ENCODE measurements at places on chromosomes 4 and X. TPM values are rescaled to one million over a fixed set of nuclear protein-coding genes. Genes with fewer than 3 reads are reported as not detected.

- no peak for DNase-seq
Measured at GRCh38 chrX:111857534-111858060, 18.4 kb upstream of the TRPC5OS start.

GRCh38 chr4:17713779-17714178, 67.6 kb downstream of the FAM184B start:
- no peak for DNase-seq

Gene ZMAT1
- polyA plus RNA-seq: 18.4 TPM

DNA sequence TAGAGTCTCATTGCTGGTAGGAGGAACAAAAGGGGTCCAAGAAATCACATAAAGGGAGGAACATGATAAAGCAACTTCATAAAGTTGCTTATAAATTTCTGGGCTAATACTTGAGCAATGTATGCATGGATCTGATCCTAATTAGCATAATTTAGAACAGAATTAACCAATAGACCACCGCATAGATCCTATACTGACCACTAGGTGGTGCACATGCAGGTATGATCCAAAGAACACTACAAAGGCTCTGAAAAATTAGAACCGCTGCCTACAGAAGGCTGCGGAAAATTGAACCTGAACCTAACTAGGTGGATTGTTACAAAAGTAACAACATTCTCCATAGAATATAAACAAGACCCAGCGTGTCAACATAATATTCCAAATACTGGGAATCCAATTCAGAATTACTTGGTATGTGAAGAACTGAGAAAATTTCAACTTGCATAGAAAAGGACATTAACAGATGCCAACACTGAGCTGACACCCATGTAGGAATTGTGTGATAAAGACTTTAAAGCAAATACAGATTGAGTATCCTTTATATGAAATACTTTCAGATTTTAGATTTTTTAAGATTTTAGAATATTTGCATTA, 23.3 kb downstream of the BRCC3 start:
- DNase-seq: peak; percentile 2

Gene FGF16
- not detected for polyA plus RNA-seq

DNA sequence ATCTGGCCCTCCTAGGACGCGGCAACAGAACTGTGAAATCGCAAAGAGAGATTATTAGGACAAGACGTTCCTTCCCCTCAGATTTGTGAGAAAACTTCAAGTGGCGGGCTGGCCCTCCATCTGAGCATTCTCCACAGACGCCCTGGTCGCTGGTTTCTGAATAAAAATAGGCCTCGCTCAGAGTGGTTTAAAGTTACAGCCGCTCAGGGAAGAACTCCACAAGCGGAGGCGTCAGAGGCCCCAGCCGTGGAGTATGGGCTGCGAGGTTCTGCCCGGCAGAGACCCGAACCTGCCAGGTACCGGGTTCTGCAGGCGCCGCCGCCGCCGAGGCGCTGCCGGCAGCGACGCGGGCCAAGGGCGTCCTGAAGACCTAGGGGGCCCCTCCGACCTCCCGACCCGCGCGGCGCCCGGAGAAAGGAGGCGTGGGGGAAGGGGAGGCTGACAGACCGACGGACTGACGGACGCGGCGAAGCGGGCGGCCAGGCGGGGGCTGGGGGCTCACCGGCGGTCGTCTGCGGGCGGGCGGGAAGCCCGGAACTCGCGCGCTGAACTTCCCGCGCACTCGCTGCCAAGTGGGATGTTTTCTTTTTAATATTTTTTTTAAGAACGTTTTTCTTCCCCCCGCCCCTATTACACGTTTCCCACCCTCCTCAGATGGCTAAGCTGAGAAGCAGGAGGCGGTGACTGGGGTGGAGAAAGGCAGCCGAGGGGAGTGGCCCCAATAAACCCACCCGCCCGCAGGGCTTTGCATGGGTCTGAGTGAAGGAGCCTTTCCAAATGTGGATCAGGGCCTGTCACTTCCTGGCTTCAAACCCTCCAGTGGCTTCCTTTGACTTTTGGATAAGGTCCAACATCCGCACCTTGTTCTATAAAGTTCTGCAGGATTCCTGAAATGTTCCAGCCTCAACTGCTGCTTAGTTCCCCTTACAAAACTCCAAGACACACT, at the start of gene PABPC4L:
Gene PABPC4L (minus strand): TSS at position 574 of the 946 bp plus-strand sequence. CDS start 770 bp downstream, outside the sequence.
- peak; percentile 58 for DNase-seq

DNA sequence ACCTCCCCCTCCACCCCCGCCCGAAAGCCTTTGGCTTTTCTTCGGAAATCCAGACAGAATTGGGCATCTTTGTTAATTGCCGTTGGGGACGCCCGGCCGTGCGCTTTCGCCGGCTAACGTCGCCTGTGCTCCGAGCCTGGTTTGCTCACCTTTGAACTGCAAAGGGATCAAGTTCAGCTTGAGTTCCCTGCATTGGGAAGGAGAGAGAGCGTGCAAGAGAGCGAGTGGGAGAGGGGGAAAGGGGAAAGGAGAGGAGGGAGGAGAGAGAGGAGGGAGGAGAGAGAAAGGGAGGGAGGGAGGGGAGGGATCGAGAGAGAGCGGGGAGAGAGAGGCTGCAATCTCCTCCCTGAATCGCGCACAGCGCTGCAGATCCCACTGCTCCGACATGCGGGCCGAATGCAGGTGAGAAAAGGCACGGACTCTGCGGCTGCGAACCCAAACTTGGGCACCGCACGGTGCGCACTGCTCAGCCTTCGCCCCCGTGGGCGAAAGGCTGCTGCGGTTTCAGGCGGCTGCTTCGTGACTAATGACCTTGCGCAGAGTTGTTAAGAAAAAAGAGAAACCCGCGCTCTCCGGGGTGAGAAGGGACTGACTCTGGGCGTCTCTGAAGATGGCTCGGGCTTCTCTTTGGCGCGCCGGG, at the start of gene PCDH7:
Gene PCDH7 (plus strand): TSS at position 349 of the 640 bp plus-strand sequence. CDS start 1,054 bp downstream, outside the sequence.
- peak; percentile 69 for DNase-seq

DNA sequence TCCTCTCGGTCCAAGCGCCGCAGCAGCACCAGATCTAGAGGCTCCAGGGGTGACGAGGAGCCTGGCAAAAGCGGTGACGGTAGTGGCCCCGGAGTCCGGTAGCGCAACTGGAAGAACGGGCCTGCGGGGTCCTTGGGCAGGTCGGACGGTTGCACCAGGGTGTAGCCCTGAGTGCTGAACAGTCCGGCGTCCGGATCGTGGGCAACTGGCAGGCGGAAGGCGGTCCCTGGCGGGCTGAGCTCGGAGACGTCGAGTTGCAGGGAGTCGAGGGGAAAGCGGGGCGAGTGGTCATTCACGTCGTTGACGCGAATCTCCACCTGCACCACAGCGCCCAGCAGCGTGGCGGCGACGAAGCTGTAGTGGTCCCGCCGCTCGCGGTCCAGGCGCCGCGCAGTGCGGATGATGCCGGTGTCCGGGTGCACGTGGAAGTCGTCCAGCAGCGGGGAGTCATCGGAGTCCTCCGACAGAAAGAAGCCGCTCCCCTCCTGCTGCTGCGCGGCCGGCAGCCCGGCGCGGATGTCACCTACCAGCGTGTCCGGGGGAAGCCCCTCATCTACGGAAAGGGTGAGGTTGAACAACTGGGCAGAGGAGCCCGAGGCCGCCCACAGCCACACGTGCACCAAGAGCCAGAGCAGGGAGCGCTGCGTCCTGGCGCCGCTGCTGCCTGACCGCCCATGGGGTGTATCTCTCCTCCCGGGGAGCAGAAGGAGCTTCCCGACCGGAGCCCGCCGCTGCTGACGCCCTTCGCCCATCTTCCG, 837 bp downstream of the DCHS2 start:
- peak; percentile 55 for DNase-seq

GRCh38 chr4:84498935-84499623, at the start of gene NKX6-1:
Gene NKX6-1 (minus strand): TSS chr4:84499292. CDS start chr4:84498228, 1,064 bp downstream.
- peak; percentile 55 for DNase-seq

Gene STBD1
- polyA plus RNA-seq: 15.0 TPM

DNA sequence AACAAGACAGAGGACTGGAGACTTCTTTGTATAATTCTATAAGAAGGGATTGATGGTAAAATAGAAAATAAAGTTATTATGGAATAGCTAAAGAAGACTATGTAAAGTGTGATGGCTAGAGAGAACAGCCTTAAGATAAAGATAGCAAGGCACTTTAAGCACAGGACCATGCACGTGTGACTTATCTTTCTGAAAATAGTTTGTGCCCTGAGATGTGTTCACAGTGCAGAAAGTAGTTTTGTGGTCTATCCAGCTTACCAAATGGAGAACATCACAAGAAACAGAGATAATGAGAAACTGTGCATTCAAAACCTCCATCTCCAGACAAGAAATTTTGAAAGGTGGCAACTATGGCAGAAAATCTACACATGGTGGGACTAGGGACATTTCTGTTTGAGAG, 213.3 kb downstream of the PARM1 start:
- DNase-seq: no peak

Gene EDA2R
- polyA plus RNA-seq: 0.43 TPM

GRCh38 chr4:117825600-117825999, 208.7 kb upstream of the NDST3 start:
- no peak for DNase-seq

GRCh38 chr4:100984901-100985300, 362.4 kb downstream of the PPP3CA start:
- DNase-seq: no peak

GRCh38 chr4:12615822-12616221, 868.3 kb downstream of the RAB28 start:
- no peak for DNase-seq

DNA sequence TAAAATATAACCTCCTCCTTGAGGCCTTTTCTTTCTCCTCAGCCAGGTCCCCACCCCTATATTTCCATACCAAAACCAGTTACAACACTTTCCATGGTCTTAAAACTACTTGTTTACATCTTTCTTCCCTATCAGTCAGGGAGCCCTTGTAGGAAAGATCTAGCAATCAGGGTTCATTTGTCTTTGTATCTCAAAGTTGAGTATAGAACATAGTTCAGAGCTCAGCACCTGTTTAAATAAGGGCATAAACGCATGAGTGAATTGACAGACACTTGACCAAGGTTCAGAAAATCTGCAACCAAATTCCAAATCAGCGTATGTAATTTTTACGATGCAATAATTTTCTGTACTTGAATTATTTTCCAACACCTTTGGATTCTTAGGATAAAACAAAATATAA, 352.2 kb upstream of the MAGEB16 start:
- no peak for DNase-seq

Gene OPRPN
- polyA plus RNA-seq: not detected

GRCh38 chr4:13484749-13485221, 645 bp upstream of the RAB28 start:
- DNase-seq: no peak

Gene FGF13
- 32.9 TPM for polyA plus RNA-seq

DNA sequence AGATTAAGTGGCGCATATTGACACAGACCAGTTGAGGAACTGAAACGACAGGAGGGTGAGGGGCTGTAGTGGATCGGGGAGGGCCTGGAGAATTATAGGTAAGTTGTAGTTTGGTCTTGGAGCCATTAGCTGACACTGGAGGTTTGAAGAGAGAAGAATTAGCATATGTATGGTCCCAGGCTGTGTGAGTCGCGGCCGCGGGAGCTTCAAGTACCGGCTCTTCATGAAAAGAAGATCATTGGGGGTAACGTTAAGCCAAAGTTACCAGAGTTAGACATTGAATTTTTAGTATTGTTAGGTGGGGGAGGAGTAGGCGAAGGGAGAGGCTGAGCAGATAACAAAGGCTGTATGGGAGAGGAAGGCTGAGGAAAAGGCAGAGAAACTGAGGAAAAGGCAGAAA, 56.5 kb downstream of the ZNF674 start:
- DNase-seq: no peak

DNA sequence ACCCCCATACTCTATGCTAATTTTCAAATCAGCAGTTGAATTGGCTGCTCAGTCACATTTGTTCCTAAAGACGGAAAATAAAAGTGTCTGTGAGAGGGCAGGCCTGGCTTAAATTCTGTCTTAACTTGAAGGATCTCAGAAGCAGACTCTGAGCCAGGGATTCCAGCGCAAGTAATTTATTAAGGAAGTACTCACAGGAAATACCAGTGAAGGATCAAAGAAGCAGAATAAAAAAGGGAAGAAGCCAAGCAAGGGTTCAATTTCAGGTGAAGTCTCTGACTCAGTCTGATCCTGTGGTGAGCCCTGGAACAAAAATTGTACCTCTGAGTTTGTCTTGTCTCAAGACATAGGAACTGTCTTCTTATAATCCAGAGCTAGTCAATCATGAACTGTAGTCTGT, 52.2 kb downstream of the IL1RAPL1 start:
- no peak for DNase-seq

DNA sequence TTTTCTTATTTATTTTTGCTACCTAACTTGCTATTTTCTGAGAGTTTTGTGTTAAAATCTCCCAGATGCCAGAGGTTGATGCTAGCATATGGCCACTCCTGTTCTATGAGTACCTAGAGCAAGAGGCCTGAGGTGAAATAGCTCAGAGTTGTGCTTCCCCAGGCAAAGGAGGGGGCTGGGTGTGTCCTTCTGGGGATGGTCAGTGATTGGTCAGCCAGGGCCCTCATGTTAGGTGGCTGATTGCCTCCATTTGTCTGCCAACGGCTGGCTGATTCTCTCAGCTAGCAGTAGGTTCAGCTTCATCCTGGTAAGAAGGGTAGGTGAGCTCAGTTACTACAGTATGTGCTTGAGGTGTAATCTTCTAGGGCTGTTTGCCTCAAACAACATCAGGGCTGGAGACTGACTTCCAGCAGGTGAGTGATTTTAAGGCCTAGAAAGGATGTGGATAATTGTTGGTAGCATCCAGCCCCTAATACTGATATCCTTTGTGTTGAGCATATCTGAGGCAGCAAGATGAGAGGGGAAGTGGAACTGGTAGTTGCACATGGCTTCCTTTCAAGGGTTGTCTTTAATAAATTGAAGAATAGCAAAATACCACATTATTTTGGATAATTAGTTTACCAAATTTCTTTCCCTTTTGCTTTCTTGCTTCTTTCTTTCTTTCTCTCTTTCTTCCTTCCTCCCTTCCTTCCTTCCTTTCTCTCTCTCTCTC, 62.5 kb upstream of the RHOH start:
- no peak for DNase-seq

GRCh38 chr4:40196724-40197281, at the start of gene RHOH:
Gene RHOH (plus strand): TSS chr4:40197031. CDS start chr4:40243387, 46,356 bp downstream.
- DNase-seq: no peak

DNA sequence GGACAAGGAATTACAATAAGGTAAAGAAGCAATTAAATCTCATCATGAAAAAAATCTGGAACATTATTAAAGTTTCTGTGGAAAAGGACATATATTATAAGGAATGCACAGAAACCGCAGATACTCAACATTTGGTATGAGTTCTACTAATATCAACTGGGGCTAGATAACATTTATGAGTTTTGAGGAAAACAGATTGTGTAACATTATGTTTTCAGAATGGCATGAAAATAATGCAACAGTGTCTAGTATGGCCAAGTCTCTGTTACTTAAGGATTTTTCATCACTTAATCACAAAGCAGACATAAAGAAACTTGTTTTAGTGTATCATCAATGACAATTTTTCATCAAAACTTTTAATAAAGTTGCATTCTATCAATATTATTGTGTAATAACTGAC, 785.0 kb downstream of the GLUD2 start:
- DNase-seq: no peak

- no peak for DNase-seq
Measured at GRCh38 chr4:31040106-31040505, 319.9 kb downstream of the PCDH7 start.

DNA sequence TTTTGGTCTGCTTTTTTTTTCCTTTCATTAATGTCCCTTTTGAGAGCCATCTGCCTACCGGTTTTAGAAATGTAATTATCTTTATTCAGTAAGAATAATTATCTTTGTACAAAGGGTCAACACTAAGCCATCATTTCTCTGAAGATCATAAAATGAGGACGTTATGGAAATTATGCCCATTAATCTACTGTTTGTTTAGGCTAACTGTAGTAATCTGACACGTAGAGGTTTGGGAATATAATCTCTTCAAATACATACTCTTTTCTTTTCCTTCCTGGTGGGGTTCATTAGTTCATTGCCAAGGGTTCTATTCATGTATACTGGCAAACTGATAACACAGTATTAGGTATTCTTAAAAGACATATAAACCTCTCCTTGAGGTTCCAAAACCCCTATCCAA, 3.8 kb upstream of the HSD17B13 start:
- no peak for DNase-seq

Gene FGFR3
- polyA plus RNA-seq: 228 TPM

GRCh38 chr4:40369437-40370274, 34.5 kb downstream of the CHRNA9 start:
- DNase-seq: peak; percentile 97
